Stimulated activated memory B cell treated with anti-CD40 and anti-IgM and Interleukin-4, amounts not matched to agents 10 μg/mL and 1 μg/mL and 100 μg/mL, for 72 hours (primary cell): ENCODE measurements at places on chromosomes 12 and 14.
A peak's percentile ranks its signal among the peaks of the same experiment; 100 is the strongest.

- ATAC-seq, result peak; percentile 97
Observed at GRCh38 chr12:685388-685787, 22.1 kb upstream of the NINJ2 start.

GRCh38 chr12:127620735-127621355, 646.1 kb upstream of the TMEM132C start:
- no peak for ATAC-seq

GRCh38 chr14:99475660-99476059, 5.0 kb downstream of the SETD3 start:
- no peak for ATAC-seq

GRCh38 chr14:92144708-92145107, 22.9 kb downstream of the CPSF2 start:
- no peak for ATAC-seq

DNA sequence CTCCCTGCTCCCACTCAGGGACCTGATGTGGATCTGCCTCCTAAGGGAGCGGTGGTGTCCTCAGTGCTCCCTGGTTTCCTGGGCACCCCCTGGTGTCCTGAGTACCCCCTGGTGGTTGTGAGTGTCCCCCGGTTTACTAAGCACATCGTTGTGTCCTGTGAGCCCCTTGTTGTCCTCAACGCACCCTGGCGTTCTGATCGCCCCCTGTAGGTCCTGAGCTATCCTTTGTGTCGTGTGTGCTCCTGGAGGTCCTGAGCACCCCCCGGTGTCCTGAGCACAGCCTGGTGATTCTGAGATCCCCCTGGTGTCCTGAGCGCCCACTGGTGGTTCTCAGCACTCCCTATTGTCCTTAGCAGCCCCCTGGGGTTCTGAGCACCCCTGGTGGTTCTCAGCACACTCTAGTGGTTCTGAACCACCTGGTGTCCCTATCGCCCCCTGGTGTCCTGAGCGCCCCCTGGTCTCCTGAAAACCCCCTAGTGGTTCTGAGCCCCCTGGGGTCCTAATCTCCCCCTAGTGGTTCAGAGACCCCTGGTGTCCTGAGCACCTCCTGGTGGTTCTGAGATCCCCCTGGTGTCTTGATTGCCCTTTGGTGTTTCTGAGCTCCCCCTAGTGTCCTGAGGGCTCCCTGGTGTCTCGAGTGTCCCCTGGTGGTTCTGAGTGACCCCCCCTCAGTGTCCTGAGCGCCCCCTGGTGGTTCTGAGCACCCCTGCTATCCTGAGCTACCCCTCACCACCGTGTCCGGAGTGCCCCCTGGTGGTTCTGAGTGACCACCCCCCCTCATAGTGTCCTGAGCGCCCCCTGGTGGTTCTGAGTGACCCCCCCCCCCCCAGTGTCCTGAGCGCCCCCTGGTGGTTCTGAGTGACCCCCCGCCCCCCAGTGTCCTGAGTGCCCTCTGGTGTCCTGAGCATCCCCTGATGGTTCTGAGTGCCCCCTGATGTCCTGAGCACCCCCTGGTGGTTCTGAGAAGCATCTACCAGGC, 615.1 kb downstream of the TMEM121 start:
- no peak for ATAC-seq

DNA sequence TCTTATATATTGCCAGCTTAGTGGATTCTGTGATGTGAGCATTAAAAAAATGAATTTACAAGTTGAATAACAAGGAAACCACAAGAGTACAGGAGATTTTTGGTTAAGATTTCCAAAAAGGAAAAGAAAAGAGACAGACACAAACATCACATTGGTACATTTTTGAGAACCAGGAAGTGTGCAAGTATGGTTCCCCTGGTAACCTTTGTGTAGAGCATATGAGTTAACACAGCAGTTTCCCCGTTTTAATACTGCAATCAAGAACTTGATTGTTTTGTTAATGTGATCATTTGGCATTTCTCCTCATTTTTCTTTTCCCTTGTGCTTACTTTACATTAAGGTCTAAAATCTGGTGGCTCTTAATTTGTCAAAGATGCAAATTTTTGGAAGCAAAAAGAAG, 490.4 kb upstream of the ATP2B1 start:
- ATAC-seq, result no peak

DNA sequence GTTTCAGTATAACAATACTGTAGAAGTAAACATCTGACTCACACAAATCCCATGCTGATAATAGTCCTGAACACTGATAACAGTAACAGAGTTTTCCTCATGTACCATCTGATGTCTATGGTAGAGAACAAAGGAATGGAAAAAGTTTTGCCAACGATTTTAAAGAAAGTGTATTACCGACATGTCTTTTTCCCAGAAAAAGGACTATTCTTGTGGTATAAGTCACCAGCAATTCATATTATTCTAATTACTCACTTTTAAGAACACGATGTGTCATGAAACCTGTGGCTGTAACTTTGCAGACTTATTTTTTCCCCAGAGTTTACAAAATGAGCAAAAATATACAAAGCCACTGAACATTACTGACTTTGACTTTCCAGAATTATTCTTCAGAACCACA, 40.1 kb upstream of the DCN start:
- no peak for ATAC-seq

GRCh38 chr12:25960143-25960542, 1.7 kb downstream of the RASSF8 start:
- ATAC-seq, result no peak

GRCh38 chr12:71942703-71943102, 4.1 kb downstream of the TPH2 start:
- ATAC-seq, result no peak

DNA sequence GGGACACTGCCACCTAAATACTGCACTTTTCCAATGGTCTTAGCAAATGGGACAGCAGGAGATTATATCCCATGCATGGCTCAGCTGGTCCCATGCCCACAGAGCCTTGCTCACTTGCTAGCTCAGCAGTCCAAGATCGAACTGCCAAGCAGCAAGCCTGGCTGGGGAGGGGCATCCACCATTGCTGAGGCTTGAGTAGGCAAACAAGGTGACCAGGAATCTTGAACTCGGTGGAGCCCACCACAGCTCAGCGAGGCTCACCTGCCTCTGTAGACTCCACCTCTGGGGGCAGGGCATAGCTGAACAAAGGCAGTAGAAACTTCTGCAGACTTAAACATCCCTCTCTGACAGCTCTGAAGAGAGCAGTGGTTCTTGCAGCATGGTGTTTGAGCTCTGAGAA, 370.8 kb upstream of the MGAT4C start:
- no peak for ATAC-seq

DNA sequence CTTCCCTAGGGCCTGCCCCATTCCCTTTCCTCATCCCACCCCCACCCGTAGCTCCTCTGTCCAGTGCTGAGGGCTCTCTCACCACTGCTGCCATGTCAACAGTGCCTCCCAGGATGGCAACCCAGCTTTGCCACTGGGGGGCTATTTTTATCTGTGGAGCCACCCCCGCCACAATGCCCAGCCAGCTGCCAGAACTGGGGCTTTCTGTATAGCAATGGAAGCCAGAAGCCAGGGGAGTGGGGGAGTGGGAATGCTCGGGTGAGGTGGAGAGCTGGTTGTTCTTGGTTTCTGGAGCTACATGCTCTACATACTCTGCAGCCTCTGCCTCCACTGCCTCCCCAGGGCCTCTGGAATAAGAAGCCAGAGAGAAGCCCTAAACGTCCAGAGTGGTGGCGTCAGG, 8.9 kb downstream of the PDE1B start:
- no peak for ATAC-seq

- ATAC-seq, result no peak
Observed at GRCh38 chr12:118055865-118056773, 4.9 kb downstream of the WSB2 start.

DNA sequence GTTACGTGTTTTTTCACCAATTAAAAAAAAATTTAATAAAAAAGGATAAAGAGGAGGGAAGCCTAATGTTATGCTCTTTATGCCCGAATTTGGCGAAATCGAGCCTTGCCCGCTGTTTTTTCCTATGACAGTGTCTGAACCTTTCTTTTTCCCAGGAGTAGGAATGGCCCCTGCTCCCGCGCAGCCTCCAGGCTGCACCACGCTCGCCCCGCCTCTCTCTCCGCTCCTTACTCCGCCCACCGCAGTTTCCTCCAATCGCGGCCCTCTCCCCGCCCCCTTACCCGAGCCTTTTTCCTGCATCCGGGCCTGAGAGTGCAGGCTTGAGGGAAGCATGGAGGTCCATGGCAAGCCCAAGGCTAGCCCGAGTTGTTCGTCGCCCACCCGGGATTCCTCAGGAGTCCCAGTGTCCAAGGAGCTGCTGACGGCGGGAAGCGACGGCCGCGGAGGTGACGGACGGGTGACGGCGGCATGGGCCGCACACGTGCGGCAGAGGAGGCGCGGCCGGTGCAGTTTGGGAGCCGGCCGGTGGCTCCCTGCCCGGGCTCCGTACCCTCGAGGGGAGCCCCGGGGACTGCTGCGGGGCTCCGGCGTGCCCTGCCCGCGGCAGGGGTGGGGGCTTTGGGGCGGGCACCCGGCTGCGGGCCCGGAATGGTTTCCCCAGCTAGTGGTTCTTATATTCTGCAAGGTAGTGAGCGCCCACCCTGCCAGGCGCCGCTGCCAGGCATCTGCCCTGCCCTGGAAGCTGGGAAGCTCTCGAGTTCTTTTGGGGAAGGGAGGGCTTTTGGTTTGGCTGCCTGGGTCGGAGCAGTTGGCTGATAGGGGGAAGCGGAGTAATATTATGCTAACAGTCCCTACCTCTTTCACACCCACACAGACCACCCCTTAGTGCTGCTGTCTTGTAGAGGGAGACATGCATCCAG, at the start of gene NOPCHAP1:
Gene NOPCHAP1, plus strand, starts transcription at position 295 of the 920 bp plus-strand sequence. Its CDS starts 37 bp downstream, at position 332.
- peak; percentile 98 for ATAC-seq

GRCh38 chr12:9750276-9751203, 10.2 kb downstream of the CD69 start:
- peak; percentile 75 for ATAC-seq

DNA sequence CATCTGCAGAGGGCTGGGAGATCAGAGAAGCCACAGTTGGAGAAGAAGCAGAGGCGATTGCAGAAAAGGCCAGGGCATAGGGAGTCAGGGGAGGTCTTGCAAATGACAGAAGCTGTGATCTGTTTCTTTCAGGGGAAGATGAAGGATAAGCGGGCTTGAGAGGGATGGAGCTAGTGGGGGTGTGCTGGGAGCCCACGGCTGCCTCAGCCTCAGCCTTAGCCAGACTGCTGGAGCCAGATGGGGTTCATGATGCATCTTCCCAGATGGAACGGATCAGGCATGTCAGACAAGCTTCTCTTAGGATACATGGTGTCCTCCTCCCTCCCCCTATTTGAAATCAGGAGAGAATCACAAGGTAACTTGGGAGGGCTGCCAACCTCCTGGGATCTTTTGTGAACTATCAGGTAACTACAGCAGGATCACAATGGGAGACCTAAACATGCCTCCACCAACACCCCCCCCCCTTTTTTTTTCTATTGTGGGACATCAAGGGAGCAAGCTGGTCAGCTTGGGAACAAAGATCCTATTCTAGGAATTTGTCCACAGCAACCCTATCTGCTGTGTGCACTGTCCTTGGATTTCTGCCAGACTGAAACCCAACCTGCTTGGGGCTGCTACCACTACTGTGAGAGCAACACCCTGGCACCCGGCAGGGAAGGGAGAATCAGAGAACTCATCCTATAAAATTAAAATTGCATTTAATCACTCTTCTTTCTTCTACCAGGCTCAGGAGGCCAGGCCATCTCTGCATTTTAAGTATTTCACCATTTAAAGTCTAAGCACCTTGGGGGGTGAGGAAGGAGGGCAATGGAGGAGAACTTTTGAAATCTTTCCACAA, 10.7 kb upstream of the ATP2A2 start:
- no peak for ATAC-seq

GRCh38 chr12:100382338-100382737, 25.5 kb downstream of the SLC17A8 start:
- ATAC-seq, result no peak

- ATAC-seq, result no peak
Observed at GRCh38 chr12:1324910-1325309, 269.5 kb downstream of the FBXL14 start.

GRCh38 chr14:88998027-88998426, 173.6 kb downstream of the TTC8 start:
- ATAC-seq, result no peak

DNA sequence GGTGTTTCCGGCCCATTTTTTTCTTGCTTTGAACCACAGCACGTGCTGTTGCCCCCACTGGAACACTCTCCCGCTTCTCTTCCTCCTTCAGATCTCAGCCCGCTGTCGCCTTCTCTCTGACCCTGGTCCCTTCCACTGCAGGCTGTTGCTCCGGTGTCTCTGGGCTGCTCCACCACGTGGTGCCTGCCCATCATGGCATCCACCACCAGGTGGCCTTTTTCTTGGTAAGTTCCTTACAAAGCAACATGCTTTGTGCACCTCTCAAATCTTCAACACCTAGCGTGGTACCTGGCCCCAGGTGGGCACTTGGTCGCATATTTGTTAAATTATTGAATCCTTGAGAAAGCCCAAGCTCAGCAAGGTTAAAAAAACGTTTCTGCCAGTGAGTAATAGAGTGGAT, 19.1 kb downstream of the TUNAR start:
- ATAC-seq, result no peak

DNA sequence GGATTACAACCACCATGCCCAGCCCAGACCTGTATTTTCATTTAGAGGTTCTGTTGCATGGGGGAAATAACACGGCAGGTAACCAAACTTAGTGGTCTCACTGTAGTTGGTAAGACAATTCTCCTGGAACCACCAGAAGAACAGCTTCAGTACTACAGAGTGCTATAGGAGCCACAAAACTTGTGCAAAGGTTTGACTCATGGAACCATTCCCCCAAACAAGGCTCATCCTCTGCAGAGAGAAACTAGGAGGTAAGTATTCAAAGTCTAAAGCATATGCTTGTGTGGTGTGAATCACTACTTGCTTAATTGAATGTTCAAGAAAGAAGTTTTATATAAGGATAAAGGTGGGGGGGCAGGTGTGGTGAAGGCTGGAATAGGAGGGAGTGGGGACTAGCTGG, 58.7 kb downstream of the GNS start:
- no peak for ATAC-seq

GRCh38 chr14:49512571-49512970, 73.6 kb downstream of the RPS29 start:
- ATAC-seq, result no peak

GRCh38 chr14:67820428-67820971, 921 bp downstream of the RAD51B start:
- no peak for ATAC-seq

- no peak for ATAC-seq
Observed at GRCh38 chr14:101591582-101591981, 30.3 kb downstream of the DIO3 start.

GRCh38 chr12:2783936-2784600, 10.7 kb upstream of the FKBP4 start:
- peak; percentile 75 for ATAC-seq

DNA sequence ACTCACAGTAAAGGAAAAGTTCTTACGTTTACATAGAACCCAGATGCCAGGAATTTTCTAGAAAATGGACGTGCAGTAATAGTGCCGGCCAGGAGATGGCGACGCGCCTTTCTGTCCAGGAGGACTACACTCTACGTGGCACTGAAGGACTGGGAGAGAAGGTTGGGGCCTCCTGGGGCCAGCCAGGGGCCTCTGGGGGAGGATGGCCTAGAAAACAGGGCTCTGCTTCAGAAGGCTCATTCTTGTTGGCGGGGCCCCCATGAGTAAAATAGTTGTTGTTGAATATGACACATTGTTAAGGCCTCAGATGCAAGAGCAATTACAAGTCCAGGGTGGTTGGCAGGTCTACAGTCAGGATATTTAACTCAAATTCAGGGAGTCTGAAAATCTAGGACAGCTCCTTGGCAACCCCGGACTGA, 120.1 kb upstream of the MAX start:
- peak; percentile 72 for ATAC-seq

- no peak for ATAC-seq
Observed at GRCh38 chr12:78490861-78491260, 373.7 kb upstream of the SYT1 start.

GRCh38 chr12:24496755-24497154, 452.1 kb downstream of the BCAT1 start:
- no peak for ATAC-seq

- ATAC-seq, result no peak
Observed at GRCh38 chr14:34335968-34336367, 126.1 kb downstream of the SPTSSA start.
